ENCODE measurements at places on chromosomes 5 and 9. TPM values are rescaled to one million over a fixed set of nuclear protein-coding genes. Genes with fewer than 3 reads are reported as not detected.

Gene OBP2B
- total RNA-seq = not detected

Gene INSL6
- not detected for total RNA-seq

Gene ERCC8
- total RNA-seq = 13.7 TPM

Gene CERCAM
- 38.8 TPM for total RNA-seq

Gene HSPA9
- total RNA-seq = 336 TPM

Gene PCDHA12
- 2.8 TPM for total RNA-seq

Gene PCDHA6
- total RNA-seq = not detected

Gene TOPORS
- total RNA-seq = 12.9 TPM

Gene SPINK7
- not detected for total RNA-seq

Gene GPBP1
- 38.1 TPM for total RNA-seq

Gene GALNT10
- 62.2 TPM for total RNA-seq

Gene N4BP3
- 1.0 TPM for total RNA-seq

Gene FANCG
- total RNA-seq = 52.6 TPM

Gene CDH12
- total RNA-seq = not detected

Gene FOXD4
- total RNA-seq = 0.82 TPM

Gene DND1
- total RNA-seq = 0.92 TPM

Gene SPATA6L
- 2.4 TPM for total RNA-seq

Gene COL15A1
- total RNA-seq = 0.39 TPM

Gene CYLC2
- not detected for total RNA-seq

Gene ZNF454
- total RNA-seq = not detected

Gene SPINK6
- total RNA-seq = not detected

Gene GPRIN1
- 7.1 TPM for total RNA-seq

Gene DRD1
- total RNA-seq = 0.48 TPM

Gene ASPN
- total RNA-seq = not detected

Gene DNAH5
- 1.3 TPM for total RNA-seq

Gene CCDC187
- total RNA-seq = not detected

Gene SPINK13
- total RNA-seq = not detected

Gene BNIP1
- 16.5 TPM for total RNA-seq

Gene NEUROG1
- total RNA-seq = not detected

Gene DDX4
- not detected for total RNA-seq

Gene SLC25A2
- not detected for total RNA-seq

Gene CDO1
- total RNA-seq = not detected

Gene SLC35A4
- total RNA-seq = 79.4 TPM

Measured in A549 treated with CORT108297 at 1 μM for 4 hours (cell line).